ENCODE measurements at places on chromosomes 3 and 15. TPM values are rescaled to one million over a fixed set of nuclear protein-coding genes. Genes with fewer than 3 reads are reported as not detected.

- no peak for DNase-seq
These were observed 63.0 kb upstream of the TPRG1 start for GRCh38 chr3:189108735-189109134.

GRCh38 chr3:187210091-187210490 lies 12.8 kb downstream of the RTP1 start:
- no peak for DNase-seq

SLC28A2 gene
- total RNA-seq = not detected

DNA sequence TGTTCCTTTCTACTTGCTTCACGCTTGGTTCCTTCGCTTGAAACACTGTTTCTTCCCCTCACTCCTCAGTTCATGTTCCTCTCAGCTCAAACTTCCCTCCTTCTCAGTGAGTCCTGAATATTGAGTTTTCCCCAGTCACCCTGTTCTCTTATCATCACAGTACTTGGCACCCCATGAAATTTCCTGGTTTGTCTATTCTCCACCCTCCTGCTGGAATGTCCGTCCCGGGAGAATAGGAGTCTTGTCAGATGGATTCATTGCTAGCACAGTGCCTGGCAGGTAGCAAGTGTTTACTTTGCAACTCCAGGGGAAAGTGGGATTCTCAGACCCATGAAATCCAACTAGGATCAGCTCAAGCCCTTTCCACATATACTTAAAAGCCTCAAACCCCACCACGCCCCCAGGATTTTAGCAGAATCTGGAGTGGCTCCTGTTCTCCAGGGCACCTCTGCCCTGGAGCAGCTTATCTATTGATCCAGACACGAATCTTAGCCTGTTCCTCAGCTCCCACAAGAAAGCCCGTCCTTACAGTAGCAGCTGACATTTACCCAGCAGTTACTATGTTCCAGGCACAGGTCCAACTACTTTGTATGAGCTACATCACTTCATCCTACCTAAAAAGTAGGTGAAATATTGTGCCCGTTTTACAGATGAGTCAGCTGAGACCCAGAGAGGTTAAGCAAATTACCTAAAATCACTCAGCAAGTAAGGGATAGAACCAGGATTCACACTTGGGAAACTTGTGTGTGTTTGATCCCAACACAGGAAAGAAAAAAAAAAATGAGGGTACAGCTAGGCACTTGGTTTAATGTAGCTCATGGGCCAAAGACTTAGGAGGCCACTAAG lies 36.8 kb upstream of the MAP3K13 start:
- DNase-seq = no peak

RFTN1 gene
- 52.2 TPM for total RNA-seq

NPAP1 gene
- not detected for total RNA-seq

DNA sequence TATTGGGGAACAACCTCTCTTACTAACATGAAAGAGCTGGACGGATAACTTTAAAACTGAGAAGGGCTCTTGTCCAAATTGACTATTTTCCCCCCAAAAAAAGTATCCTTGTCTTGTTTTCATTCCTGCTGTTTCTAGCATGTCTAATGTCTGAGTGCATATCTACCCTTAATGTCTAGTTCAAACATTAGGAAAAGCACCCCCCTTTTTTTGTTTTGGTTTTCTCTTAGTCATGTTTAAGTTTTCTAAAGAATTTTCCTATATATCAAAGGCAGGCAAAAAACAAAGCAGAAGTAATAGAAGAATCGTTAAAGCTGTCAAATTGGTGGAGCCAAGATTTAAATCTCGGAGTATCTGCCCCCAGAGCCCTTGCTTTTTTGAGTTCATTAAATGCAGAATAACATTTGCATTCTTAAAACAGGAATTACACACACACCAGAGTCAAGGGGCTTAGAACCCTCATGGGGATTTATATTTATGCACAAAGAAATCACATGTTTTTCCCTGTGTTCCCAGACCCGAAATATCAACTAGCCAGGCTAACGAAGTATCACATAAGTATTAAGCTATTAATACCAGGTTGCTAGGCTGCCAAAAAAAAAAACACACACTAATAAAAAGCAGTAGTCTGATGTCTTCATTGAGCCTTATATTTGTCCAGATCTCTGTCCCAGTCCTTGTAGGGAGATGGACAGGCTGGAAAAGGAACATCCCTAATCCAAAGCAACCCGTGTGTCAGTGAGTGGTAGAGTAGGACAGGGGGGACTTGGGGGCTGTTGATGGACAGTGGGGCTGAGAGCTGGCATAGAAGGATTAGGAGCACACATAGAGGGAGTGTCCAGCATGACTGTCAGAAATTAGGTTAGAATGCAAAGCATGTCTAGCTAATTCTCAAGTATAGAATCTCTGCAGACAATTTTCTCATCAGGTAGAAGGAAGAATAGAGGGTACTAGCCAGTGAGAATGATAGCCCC lies 103.6 kb upstream of the BFSP2 start:
- DNase-seq = no peak

- DNase-seq = no peak
These were observed 40.5 kb upstream of the FRMD4B start for GRCh38 chr3:69426291-69426966.

GRCh38 chr3:9552252-9552999 lies 1.2 kb downstream of the LHFPL4 start:
- peak; percentile 41 for DNase-seq

IGSF11 gene
- not detected for total RNA-seq

RHOV gene
- total RNA-seq = not detected

HCLS1 gene
- 0.56 TPM for total RNA-seq

C3orf49 gene
- total RNA-seq = not detected

GRCh38 chr3:125960456-125961288 lies 8.3 kb upstream of the ROPN1B start:
- no peak for DNase-seq

- peak; percentile 76 for DNase-seq
These were observed 166.6 kb downstream of the ANO10 start for GRCh38 chr3:43455233-43455632.

- DNase-seq = no peak
These were observed 202.2 kb downstream of the SSR3 start for GRCh38 chr3:156352728-156353127.

DNA sequence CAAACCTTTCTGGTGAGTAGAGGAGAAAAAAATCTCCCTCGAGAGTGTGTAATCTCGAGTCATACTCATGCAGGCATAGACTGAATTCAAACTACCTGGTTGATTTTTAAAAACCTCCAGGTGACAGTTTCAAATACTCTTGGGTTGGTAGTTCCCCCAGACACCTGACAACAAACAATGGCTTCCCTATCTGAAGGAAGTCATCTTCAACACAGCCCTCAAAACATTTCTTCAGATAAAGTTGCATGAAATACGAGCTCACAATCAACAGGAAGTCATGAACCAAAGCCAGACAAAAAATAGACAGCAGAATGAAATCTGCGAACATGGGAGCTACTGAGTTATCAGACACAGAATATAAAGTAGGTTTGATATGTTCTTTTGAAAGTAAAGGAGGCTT lies 112.8 kb downstream of the ST8SIA2 start:
- no peak for DNase-seq

RTP4 gene
- total RNA-seq = not detected

DNA sequence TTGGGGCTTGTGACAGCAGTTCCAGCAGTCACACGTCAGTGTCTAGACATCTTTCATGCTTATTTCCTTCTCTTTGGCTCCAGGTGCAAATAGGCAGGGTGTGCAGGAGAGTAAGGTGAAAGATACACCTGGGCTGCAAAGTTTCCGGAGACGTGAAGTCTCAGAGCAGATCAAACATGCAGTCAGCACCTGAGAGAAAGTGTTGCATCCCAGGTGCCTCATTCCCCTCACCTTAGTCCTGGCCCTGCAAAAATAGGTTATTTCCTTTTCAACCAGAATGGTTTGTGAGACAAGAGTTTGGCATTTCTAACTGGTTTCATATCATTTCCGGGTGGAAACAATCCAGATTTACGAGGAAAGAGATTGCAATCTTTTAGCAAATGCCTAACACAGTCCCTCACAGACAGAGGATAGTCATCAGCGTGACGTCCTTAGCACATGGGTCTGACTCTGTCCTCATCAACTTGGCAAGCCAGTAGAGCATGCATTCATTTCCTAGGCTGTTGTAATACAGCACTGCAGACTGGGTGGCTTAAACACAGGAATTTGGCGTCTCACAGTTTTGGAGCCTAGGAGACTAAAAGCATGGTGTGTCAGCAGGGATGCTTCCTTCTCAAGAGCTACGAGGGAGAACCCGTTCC lies 58.2 kb upstream of the ARRDC4 start:
- DNase-seq = peak; percentile 3

GRCh38 chr15:40743921-40744814 lies 10.9 kb downstream of the RMDN3 start:
- DNase-seq = peak; percentile 82

DNA sequence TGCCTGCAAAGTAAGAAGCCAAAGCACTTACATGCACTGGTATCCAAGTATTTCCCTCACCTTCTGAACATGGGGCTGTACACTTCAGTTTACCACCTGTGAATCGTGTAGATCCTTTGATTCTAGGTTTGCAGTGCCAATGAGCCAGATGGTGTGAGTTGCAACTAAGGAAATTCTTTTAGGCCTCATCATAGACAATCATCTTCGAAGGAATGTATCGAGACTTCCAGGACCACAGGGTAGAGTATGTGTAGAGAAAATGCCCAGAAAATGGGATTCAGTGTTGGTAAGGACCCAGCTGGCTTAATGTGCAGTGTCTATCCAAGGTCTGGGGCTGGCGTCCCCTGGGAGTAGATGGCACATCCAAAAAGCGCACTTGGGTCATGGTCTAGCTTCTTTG lies 323.2 kb upstream of the TPM1 start:
- DNase-seq = peak; percentile 60

GRCh38 chr3:149199474-149199873 lies 22.2 kb downstream of the CP start:
- peak; percentile 68 for DNase-seq
